ENCODE measurements at places on chromosomes 1 and 21.

DNA sequence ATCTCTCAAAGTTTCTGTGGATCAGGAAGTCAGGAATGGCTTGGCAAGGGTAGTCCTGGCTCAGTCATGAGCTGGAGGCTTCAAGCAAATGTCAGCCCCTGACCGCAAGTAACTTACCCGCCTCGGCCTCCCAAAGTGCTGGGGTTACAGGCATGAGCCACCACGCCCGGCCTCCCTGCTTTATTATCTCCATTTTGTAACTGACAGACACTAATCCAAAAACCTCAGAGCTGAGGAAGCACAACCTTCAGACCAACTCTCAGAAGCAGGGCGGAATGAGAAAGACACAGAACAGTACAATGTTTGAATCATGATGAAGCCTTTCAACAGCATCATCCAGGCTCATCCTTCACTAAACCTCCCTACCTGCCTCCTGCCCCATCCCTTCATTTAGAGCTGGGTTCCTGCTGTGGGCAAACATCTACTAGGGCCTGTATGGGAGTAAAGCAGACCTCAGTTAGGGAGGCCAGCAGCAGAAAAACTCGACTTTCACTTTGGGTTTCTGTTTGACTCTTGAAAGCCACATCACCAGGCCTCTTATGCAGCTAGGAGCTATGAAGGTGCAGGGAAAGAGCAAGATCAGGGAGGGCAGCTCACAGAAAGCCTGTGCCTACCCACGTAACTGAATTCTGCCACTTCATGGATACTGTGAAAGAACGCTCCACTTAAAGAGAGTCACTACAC lies 84.4 kb upstream of the RAB4A start:
- DNase-seq: no peak

- no peak for DNase-seq
Observed at GRCh38 chr21:34282223-34282622, 81.6 kb upstream of the KCNE2 start.

DNA sequence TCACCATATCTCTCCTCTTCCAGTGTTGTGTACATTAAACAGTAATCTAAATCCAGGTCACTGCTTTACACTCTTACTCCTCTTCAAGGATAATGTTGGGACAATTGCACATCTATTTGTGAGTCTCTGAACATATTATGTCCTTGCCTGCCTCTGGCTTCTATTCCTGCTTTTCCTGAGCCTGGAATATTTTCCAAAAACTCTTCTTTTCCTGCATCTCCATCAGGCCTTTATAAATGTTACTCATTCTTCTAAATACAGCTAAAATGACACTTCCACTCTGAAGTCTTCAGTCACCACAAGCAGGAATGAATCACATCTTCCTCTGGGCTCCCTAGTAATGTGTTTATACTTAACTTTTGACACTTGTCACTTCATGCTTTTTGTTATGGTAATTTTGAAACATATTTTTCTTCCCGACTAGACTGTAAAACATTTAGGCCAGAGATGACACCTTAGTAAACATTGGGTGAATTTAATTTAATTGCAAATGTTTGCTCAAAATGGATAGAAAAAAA lies 396.0 kb downstream of the LRRIQ3 start:
- DNase-seq: no peak

DNA sequence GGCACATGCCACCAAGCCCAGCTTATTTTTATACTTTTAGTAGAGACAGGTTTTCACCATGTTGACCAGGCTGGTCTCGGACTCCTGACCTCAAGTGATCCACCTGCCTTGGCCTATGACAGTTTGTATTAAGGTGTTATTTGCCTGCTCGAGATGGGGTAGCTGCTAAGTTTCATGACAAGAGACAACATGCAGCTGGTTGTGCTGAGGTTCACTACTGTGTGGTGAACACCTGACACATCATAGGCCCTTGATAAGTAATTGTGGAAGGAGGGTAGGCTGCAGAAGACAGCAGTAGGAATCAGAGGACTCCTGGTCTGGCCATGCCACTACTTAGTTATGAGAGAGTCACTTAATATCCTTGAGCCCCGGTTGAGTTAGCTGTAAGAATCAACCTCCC lies 46.2 kb downstream of the PLPP3 start:
- DNase-seq: no peak

- DNase-seq: no peak
Observed at GRCh38 chr1:27650171-27650538, 15.2 kb upstream of the FGR start.

DNA sequence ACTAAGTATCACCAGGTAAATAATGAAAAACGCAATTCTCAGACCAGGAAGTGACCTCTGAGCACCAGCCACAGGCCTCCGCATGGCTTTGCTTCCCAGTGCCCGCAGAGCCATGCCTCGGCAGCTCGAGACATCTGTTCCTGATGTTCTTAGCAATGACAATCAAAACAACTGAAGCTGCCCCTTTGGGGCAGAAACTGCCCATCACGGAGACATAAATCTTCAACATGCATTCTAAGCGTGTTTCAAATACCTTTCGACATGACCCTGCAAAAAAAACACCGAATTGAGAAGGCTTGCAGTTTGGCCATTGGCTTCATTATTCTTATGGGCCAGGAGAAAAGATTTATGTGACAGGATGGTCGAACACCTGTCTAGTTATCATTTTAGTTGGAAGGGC lies 5.8 kb upstream of the RAP1GAP start:
- DNase-seq: no peak

- DNase-seq: no peak
Observed at GRCh38 chr1:168755800-168756418, 26.9 kb upstream of the DPT start.

GRCh38 chr1:60569189-60569588 lies 495.6 kb upstream of the C1orf87 start:
- DNase-seq: no peak

- DNase-seq: no peak
Observed at GRCh38 chr1:15911927-15912326, 64.0 kb downstream of the ZBTB17 start.

- DNase-seq: no peak
Observed at GRCh38 chr1:21254335-21254951, 35.8 kb downstream of the ECE1 start.

- DNase-seq: no peak
Observed at GRCh38 chr1:205144046-205144720, 22.4 kb upstream of the RBBP5 start.

GRCh38 chr1:159465191-159465603 lies 25.7 kb downstream of the OR10J1 start:
- no peak for DNase-seq

GRCh38 chr1:25685938-25686665 lies 69.5 kb downstream of the MAN1C1 start:
- no peak for DNase-seq

DNA sequence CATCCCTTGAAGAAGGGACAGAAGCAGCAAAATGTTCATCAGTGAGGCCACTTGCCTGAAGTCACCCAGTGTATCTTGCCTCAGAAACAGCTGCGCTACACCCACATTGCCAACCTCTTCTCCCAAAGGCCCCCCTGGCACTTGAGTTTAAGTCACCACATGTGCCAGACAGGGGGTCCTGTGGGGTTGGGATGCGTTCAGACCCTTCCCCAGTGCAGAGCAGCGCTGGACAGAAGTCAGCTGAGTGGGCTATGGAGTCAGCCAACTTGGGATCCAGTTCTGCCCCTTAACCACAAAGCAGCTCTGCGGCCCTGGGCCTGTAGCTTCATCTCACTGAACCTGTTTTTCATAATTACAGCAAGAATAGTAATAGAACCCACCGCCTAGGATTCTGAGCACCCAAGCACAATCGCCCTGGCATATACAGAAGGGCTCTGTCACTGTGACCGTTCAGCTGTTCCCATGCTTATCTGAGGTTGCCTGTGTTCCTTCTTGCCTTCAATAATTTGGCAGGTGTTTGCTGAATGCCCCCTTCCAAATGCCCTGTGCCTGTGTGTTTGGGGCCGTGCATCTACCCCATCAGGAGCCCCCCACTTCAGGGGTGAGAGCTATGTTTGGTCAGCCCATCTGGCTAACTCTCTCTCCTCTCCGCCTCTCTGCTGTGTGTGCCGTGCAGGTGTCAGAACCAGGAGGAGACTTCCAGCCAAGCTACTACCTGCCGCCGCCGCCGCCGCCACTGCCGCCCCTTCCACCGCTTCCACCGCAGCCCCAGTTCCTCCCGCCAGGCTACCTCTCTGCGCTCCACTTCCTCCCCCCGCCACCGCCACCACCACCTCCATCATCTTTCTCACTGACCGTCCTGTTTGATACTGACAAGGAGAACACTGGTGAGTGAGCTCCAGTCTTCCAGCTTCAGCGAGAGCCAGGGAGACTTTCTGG lies 5.0 kb downstream of the DMRTB1 start:
- no peak for DNase-seq

DNA sequence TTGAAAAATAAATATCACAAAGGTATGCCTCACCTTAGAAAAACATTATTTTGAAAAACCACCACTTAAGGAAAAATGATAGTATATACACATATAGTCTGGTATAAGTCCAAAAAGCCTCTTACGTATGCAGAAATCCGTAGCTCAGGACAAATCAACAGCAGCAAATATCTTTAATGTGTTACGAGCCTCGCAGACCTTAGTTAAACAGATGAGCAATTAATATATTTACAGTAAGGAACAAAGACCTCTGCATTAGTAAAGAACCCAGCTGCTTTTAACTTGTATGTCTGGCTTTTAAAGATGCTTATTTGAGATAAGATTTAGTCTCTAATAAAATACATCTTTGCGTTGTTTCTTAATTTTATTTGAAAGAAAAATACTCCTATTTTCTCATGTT lies 79.9 kb upstream of the CHRM3 start:
- DNase-seq: no peak

- no peak for DNase-seq
Observed at GRCh38 chr1:213985209-213986019, 2.4 kb upstream of the PROX1 start.

GRCh38 chr1:156226116-156226538 lies 13.3 kb downstream of the PMF1 start:
- DNase-seq: peak; percentile 72

DNA sequence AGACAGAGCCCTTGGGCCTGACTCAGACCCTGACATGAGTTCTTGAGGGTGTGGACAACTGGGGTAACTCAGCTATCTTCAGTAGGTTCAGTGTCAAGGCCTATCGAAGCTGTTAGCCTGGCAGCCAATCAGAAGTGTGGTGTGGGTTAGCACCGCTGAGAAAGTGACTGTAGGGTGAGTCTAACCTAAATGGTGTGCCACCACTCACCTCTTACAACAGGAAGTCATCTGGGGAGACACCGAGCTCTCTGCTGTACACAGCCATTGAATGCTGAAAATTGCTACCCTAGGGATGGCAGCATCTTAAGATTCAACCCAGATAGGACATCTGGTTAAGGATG lies 44.6 kb downstream of the RASSF5 start:
- DNase-seq: no peak

- no peak for DNase-seq
Observed at GRCh38 chr1:17597651-17598050, 58.2 kb downstream of the ARHGEF10L start.

DNA sequence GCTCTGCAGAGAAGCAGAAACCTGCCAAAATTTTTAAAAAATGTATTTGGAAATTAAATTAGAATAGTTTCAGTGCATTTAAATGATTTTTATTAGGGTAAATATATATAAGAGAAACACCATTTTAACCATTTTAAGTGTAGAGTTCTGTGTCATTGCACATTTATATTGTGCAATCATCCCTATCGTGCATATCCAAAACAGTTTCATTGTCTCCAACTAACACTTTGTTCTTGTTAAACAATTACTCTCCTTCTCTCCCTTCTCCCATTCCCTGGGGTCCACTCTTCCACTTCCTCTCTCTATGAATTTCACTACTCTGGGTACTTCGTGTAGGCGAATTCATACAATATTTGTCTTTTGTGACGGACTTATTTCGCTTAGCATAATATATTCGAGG lies 6.0 kb upstream of the OR2L8 start:
- DNase-seq: no peak

- DNase-seq: no peak
Observed at GRCh38 chr1:65255035-65255655, 54.2 kb upstream of the DNAJC6 start.

GRCh38 chr1:166907763-166908162 lies 31.7 kb upstream of the TADA1 start:
- no peak for DNase-seq

DNA sequence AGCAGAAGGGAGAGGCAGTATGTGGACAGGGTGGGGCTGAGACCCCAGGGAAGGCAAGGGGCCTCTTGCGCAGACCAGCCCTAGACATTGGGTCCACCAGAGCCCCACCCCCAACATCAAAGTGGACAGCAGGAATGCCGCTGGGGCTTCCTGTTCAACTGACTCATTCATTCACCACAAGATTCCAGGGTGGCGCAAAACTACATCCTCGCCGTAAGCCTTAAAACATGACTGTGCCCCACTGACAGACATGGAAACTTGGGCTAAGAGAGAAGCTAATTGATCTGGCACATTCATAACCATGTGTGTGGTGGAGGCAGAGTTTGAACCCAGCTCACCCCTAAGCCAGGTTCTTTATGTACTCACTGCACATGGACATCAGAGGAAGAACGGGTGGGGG lies 14.0 kb downstream of the COL16A1 start:
- no peak for DNase-seq

DNA sequence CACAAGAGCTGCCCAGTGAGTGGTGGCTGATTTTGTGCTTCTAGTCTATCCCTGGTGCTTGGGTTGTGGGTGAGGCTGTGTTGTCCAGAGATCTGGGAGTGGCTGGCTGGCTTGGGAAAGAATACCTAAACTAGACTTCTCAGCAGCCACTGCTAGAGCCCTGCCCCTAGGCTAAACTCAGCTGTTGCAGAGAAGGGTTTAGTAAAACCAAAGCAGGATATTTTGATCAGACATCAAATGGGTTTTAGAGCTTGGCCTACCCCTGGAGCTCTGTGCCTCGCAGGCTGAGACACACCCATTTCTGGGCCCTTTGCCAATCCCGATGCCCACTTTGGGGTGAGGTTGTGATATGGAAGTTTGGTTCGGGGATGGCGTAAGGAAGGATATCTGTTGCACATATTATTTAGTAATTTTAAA lies 88.5 kb downstream of the UCK2 start:
- DNase-seq: no peak

GRCh38 chr1:228863776-228864175 lies 128.5 kb downstream of the RHOU start:
- no peak for DNase-seq

DNA sequence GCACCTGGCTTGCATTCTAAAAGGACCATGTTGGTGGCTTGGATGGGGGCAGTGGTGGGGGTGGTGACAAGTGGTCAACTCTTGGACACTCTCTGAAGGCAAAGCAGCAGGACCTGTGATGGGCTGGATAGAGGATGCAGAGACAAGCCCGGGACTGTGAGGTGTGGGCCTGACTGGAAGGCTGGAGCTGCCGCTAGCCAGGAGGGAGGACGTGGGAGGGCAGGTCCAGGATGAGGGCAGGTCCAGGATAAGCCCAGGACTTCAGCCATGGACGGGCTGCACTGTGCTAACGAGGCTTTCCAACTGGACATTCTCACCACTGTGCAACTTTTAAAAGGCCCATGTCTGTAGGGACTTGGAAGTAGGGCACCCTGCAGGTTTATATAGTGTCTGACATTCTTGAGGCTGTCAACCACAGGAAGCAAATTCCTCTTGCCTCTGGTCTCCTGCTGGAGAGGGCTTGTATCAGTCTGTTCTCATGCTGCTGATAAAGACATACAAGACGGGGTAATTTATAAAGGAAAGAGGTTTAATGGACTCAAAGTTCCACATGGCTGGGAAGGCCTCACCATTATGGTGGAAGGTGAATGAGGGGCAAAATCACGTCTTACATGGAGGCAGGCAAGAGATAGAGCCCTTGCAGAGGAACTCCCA lies 8.3 kb upstream of the C1orf167 start:
- no peak for DNase-seq

GRCh38 chr1:247113733-247114271 lies 9.6 kb upstream of the ZNF669 start:
- no peak for DNase-seq

GRCh38 chr1:71557138-71557537 lies 476.3 kb upstream of the ZRANB2 start:
- no peak for DNase-seq
